Stimulated activated naive B cell treated with anti-CD40 and anti-IgM and Interleukin-4, amounts not matched to agents 10 μg/mL and 1 μg/mL and 100 μg/mL, for 72 hours (primary cell): ENCODE measurements at places on chromosomes 3 and 15.
A peak's percentile ranks its signal among the peaks of the same experiment; 100 is the strongest.

DNA sequence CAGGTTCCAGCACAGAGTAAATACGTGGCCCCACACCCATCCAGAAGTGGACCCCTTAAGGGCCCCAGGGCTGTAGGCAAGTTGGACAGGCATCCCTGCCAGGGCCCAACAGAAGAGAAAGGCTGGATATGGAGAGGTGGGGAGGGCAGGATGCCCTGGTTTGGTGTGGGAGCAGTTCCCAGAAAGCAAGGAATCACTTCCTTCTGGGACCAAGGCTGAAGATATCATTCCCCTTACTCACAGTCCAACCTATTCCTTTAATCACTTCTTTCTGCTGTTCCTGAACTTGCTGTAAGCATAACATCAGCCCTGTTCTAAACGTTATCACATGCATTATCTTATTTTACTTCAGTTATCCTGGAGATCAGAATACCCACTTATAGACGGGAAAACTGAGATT is 6.1 kb upstream of the MESP2 start:
- DNase-seq, result no peak

DNA sequence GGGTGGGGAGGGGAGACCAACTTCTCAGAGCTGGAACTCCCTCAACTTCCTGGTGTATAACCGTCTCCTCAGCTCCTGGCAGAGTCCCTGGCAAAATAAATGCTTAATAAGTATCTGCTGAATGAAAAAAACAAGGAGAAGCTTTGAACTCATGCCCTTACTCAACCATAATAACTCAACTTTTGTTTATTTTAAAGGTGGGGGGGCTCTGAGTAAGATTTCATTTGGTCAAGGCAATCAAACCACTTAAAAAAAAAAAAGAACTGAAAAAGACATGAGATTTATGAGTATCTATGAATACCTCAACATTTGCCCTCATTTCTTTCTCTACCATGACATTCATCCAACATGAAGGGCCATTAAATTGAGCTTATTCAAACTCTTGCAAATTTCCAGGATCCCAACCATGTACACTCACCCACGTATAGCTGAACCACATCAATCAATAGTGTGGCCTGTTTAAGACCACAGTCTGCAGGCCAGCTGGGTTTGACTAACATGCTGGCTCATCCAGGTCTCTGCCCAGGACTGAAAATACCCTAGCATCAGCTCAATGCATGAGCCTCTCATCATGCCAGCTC is 157.9 kb downstream of the FOXP1 start:
- no peak for DNase-seq

DNA sequence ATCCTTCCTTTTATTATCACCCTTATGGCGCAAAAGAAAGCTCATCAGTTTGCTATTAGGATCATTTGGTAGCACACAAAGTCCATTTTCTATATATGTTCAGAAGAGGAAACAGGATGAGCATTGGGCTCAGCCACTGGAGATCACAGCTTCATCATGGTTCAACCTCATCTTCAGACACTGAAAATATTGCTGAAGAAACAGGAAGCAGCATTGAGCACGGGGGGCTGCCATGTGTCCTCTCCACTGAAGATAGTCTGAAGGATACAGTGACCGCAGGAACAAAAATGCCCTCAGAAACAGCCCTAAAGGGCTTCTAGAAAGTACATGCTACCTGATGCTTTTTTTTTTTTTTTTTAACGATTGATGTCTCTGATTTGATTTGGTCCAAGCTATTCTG is 835.3 kb upstream of the CFAP20DC start:
- no peak for DNase-seq

- peak; percentile 60 for DNase-seq
Observed at GRCh38 chr3:16520970-16521881, 7.7 kb upstream of the RFTN1 start.

DNA sequence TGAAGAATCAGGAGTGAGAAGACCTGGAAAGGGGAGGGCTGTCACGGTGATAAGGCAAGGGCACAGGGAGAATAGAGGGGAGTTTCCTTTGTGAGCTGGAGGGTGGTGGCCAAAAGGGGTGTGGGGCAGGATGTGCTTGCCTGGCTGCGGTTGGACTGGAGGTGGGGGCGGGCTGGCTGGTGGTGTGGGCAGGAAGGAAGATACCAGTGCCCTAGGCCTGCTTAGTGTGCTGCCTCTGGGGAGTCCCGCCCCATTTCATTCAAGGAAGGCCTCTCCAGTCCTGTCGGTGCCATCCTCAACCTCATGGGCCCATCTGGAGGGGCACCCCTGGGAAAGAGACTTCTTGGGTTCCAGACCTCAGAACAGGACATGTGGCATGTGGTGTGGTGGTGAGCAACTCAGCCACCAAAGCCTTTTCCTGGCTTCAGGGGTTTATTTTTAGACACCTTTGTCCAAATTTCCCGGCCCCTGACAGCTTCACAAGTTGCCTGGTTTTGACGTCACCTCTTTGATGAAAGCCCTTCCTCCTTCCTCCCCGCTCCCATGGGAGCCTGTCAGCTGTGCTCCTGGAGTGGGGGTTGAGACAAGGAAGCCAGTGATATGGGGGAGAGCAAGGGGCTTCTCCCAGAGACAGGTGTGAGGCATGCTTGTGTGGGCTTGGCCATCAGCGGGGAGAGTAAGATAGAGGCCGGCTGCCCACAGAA is 15.6 kb downstream of the TEX264 start:
- DNase-seq, result peak; percentile 56

DNA sequence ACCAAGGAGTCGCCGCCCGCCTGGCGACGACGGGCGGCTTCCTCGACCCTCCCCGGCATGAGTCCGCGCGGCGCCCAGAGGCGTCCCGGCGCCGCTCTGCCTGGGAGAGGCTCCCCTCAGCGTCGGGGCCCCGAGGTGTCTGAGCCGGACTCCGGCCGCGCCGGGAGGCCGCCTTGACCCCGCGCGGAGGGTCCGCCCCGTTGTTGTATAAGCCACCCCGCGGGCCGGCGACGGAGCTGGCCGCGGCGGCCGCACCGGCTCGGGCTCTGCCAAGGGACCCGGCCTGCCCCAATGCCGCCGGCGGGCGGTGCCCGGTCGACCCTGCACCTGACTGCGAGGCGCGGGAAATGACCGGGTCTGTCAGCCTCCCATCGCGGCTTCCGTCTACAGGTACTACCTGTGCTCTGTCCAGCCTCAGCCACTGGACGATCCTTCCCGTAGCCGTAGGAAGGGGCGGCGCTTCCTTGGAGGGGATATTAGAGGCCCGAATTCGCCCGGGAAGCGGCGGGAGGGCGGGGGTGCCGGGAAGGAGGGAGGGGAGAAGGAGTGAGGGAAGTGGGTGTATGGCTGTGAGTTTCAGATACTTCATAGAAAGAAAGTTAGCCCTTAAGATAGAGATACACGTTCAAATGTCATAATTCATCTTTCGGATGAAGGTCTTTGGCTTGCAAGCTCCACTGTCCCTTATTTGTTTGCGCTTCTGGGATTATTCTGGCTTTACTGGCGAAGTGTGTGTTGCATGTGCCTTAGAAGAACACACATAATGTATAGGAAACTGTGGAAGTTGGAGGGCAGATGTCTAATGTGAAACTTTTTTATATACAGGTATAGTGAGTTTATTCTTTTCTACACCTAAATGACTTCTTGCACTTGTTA is 620 bp downstream of the ABHD5 start:
- DNase-seq, result peak; percentile 33

DNA sequence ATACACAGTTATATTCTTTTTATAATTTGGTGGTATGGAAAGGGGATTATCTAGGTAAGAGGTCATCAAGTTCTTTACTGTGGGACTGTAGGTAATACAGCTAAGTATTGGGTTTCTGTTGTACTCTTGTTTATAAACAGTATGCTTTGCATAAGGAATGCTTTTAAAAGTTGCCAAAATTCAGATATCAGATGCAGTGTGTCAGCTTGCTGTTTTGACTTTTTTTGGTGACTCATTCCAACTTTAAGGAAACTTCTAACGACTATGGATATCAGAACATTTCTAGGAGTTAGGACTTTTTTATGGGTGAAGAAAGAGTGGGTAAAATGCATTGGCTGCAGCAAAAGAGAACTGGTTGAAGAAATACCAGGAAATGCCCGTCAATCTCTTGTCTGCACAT is 2.8 kb downstream of the SCAANT1 start:
- no peak for DNase-seq

- no peak for DNase-seq
Observed at GRCh38 chr3:33722626-33723370, 4.7 kb upstream of the CLASP2 start.

GRCh38 chr3:57919987-57920386 is 88.2 kb upstream of the FLNB start:
- DNase-seq, result no peak

DNA sequence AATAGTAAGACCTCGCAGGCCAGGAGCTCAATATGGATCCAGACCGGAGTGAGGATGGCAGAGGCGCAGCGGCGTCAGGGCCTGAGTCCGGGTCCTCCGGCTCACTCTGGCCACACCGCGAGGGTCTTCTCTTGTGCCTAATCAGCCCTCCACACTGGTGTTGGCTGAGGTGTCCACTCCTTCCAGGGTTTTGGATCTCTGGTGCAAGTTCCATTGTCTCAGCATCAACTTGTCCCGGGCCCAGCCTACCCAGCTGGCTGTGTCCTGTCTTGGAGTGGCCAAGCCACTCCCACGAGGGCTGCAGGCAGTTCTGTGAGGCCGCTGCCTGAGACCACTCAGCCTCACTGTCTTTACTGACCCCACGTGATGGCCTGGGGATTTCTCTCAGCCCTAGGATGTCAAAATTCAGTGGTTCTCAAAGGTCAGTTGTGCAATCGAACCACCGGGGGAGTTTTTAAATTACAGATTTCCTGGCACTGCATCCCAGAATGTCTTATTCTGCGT is 12.6 kb upstream of the GOLGA6L7 start:
- no peak for DNase-seq

GRCh38 chr15:92541291-92542200 is 114.0 kb downstream of the FAM174B start:
- DNase-seq, result no peak

DNA sequence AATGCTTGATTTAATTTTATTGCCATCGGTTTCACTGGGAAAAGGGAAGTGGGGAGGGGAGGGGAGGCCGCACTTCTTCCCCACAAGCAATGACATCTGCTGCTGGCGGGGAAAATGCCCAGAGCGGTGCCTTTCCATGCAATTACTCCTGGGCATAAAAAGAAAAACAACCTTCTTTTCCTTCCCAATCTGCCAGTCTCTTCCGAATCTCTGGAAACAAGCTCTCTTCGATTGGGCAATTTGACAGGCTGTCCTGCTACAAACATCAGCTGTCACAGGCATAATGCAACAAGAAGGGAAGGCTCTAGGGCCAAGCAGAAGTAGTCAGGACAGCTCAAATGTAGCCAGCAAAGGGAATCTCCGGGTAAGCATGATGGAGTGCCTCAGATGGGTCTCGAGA is 93.4 kb upstream of the STRIT1 start:
- no peak for DNase-seq

GRCh38 chr3:106114848-106115247 is 246.0 kb upstream of the CBLB start:
- DNase-seq, result no peak

DNA sequence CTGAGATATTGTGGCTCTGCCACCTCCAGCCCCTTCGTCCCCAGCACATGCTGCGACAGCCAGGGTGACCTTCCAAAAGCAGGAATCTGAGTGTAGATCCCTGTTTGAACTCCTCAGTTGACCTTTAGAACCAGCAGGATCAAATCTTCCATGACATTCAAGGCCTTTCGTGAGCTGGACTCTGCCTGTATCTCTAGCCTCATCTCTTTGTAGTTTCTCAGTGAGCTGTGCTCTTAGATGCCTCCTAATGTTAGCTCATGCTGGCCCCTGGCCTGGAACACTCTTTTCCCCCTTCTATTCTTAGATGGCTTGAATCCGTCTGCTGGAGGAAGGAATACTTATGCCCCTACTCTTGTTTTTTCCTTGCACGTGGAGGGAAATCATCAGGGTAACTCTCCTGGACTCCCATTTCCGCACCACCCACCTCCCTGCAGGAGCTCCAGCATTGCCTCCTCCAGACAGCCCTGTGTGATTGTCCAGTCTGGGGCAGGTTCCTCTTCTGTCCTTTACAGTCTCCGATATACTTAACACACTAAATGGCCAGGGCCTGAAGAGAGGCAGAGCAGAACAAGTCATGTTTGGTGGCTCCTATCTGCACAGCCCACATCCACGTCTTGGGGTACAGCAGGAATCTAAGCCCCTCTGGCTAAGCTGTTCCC is 26.7 kb upstream of the CHRNB4 start:
- DNase-seq, result no peak

GRCh38 chr3:35946854-35947515 is 307.7 kb downstream of the ARPP21 start:
- no peak for DNase-seq

GRCh38 chr3:72368331-72368975 is 479.8 kb downstream of the SHQ1 start:
- DNase-seq, result no peak

GRCh38 chr3:45406772-45407171 is 18.4 kb downstream of the LARS2 start:
- DNase-seq, result no peak

DNA sequence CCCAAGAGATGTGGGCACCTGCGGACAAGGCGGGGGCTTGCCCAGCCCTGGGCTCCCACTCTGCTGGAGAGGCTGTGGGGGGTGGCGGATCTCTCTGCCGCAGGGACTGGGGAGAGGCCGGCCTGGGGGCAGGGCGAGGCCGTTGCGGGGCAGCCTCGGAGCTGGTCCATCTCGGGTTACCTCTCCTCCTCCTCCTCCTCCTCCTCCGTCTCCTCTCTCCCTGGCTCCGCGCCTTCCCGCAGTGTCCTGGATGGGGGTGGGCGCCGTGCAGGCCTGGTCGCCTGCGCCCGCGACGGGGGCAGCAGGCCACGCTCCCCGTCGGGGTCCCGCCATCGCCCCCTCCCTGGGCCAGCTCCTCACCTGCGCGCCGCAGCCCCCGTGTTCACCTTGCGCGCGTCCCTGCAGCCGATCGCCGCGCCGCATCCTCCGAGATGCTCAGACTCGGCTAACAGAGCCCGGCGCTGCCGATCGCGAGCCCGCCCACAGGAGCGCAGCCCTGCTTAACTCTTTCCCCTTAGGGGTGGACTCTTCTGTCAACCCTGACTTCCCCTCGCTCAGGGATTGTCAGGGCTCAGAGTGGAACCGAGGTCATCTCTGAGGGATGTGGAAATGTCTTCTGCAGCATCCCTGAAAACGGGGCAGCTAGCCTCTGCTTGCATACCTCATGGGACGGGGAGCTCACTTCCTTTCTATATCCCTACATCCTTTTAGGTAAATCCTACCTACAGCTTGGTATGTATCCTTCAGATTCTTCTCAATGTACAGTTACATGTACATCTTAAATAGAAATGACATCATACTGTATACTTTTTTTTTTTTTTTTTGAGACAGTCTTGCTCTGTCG is at the start of gene PRRT3:
Gene PRRT3, minus strand, starts transcription at position 447 of the 844 bp plus-strand sequence. CDS start 2,293 bp downstream, outside the sequence.
- peak; percentile 57 for DNase-seq

- peak; percentile 15 for DNase-seq
Observed at GRCh38 chr15:90686435-90687218, 30.5 kb upstream of the BLM start.

GRCh38 chr3:183826448-183827250 is 1.3 kb upstream of the MAP6D1 start:
- DNase-seq, result no peak

- DNase-seq, result no peak
Observed at GRCh38 chr15:68315495-68316031, 38.0 kb downstream of the FEM1B start.

GRCh38 chr3:101182734-101183133 is 137.6 kb downstream of the IMPG2 start:
- no peak for DNase-seq

- no peak for DNase-seq
Observed at GRCh38 chr3:184592371-184593219, 31.0 kb downstream of the EPHB3 start.
